ENCODE measurements at places on chromosomes 6 and 20.

DNA sequence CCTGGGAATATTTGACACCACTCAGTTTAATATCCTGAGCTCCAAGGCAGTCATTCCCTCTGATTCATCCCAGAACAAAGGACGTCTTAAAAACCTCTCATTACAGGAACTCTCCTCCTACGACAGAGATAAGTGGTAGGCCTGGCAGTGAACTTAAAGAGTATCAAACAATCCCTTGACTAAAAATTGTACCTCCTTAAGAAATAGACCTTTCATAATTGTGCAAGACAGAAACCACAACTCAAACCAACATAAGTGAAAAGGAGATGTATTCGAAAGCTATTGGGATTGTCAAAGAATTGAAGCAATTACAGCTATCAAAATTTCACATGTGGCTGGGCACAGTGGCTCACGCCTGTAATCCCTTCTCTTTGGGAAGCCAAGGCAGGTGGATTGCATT lies 19.1 kb upstream of the BNIP5 start:
- DNase-seq = no peak

- peak; percentile 84 for DNase-seq
Measured at GRCh38 chr6:111718990-111719389, 113.3 kb upstream of the TRAF3IP2 start.

DNA sequence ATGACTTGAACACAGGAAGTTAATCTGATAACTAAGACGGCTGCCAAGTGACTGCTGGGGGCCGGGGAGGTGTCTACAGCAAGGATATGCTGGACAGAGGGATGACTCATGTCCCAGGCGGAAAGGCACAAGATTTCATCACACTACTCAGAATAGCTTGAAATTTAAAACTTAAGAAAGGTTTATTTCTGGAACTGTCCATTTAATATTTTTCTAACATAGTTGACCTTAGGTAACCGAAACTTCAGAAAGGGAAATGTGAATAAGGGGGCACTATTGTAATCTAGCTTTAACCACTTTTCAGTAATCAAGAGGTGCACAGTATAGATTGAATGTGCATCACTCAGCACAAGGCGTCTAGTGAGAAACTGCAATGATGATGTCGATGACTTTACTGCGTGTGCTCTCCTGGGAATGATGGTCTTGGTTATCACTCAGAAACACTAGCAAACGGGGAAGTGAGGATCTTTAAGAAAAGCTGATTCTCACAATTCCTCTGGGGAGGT lies 171.5 kb downstream of the QKI start:
- DNase-seq = peak; percentile 61

DNA sequence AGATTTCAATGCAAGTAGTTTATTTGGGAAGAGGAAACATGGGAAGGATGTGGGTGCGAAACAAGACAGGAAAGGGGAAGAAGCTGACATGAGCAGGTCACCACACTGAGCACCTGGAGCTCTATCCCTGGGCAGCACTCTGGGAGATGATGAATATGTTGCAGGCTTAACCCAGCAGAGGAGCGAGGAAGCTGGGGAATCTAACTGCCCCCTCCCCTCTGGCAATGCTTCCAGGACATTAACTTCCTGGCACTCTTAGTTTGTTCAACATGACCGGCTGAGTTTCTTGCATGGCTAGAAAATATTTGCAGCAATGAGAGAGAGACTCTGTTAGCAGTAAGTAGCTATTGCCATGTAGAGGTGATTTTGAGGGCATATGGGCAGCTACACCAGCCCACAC lies 4.9 kb upstream of the ADA start:
- DNase-seq = no peak

- DNase-seq = no peak
Measured at GRCh38 chr6:72825315-72825911, 203.5 kb downstream of the KCNQ5 start.

DNA sequence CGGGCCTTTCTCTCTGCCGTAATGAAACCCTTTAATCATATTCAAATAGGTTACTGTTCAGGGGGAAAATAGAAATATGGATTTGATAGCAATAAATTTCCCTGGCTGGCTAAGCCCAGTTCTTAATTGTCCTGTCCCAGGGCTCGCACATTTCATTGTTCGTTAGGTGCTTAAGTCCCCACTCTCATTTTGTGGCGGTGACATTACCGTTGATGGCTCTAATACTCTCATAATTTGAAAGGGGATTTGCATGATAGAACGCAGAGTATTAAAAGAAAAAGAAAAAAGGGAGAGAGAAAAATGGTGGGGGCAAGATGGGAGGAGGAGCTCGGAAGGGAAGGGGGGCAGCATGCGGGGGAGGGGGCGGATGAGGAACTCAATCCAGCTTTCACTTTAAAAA lies 79.1 kb upstream of the FOXP4 start:
- no peak for DNase-seq

DNA sequence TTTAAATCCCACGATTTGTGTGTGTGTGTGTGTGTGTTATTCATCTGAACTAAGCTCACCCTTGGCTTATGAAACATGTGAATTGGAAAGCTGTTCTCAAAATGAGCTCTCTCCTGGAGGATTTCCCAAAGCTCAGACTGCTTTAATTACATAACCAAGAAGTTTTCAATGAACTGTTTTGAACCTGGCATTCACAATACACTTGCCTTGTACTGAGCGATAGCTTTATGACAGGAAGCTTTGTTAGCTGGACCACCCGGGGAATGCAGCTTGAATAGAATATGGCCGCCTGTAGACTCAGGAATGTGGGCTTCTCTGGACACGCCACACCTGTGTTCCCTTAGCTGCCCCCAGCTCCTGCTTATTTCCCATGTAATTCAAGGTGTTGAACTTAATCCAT lies 71.4 kb upstream of the PREP start:
- no peak for DNase-seq

GRCh38 chr6:124870611-124871459 lies 91.4 kb upstream of the RNF217 start:
- DNase-seq = no peak

GRCh38 chr6:136067731-136068341 lies 182.3 kb downstream of the MTFR2 start:
- DNase-seq = peak; percentile 52

DNA sequence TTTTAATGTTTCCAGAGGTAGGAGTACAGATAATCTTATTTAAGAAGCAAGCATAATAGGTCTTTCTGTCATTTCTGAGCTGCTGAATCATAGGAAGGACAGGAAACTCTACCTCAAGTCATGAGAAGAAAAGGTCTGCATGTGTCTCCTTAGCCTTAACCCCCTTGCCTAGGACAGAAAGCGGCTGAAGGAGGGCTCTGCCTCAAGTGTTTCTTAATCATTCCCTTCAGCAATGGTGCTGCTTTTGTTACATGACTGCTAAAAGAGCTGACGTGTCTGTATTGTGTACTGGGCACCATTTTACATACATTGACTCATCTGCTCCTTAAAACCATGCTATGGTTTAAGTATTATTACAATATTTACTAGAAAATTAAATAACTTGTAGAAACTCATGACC lies 564.0 kb upstream of the AGPAT4 start:
- DNase-seq = no peak

- DNase-seq = no peak
Measured at GRCh38 chr6:117947234-117947633, 40.2 kb downstream of the SLC35F1 start.
